ENCODE measurements at places on chromosomes 2 and 18.
A peak's percentile ranks its signal among the peaks of the same experiment; 100 is the strongest.

DNA sequence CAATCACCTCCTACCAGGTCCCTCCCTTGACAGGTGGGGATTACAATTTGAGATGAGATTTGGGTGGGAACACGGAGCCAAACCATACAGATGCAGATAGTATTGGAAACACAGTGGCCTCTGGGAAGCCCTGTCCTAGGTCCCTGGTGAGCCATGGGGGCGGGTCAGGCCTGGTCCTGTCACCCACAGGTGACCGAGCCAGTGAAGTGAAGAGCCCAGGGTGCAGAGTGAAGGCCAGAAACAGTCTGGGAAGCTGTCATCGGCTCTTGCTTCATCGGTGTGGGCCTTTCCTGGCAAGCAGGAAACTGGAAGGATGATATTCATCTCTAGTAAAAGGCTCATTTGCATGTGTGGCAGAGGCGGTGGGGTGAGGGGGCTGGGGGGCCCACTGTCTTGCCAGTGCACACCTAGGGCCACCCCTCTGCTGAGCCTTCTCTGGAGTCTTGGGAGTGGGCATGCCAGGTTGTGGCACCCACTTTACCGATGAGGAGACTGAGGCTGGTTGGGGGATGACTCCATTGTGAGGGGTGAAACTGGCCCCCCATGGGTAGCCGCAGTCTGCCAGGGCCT lies 290.6 kb downstream of the NDUFA10 start:
- DNase-seq, result no peak

- no peak for DNase-seq
Measured at GRCh38 chr2:240593026-240593702, 6.6 kb downstream of the CAPN10 start.

DNA sequence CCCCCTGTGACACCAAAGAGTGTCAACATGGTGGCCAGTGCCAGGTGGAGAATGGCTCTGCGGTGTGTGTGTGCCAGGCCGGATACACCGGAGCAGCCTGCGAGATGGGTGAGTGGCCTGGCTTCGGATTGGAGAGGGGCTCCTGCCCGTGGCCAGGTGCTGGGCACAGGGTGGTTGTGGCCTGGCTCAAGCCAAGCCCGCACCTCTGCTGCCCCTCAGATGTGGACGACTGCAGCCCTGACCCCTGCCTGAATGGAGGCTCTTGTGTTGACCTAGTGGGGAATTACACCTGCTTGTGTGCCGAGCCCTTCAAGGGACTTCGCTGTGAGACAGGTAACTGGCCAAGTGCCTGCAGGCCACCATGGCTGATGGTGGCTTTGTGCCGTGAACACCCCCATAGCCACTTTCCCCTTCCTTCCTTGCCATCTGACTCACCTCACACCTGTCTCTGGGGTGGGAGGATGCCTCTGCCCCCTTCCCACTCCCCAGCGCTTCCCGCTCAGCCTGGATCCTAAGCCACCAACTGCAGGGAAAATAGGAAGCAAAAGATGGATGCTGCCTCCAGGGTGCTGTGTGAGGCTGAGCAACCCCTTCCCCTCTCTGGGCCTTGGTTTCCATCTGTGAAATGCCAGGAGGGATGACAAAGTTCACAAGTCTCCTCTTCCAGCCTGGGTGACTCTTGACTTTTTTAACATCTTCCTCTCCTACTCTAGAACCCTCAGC lies 41.8 kb downstream of the SNED1 start:
- DNase-seq, result no peak

GRCh38 chr18:34648269-34648985 lies 61.7 kb upstream of the DTNA start:
- no peak for DNase-seq

GRCh38 chr2:201348758-201349157 lies 8.4 kb downstream of the FLACC1 start:
- DNase-seq, result no peak

DNA sequence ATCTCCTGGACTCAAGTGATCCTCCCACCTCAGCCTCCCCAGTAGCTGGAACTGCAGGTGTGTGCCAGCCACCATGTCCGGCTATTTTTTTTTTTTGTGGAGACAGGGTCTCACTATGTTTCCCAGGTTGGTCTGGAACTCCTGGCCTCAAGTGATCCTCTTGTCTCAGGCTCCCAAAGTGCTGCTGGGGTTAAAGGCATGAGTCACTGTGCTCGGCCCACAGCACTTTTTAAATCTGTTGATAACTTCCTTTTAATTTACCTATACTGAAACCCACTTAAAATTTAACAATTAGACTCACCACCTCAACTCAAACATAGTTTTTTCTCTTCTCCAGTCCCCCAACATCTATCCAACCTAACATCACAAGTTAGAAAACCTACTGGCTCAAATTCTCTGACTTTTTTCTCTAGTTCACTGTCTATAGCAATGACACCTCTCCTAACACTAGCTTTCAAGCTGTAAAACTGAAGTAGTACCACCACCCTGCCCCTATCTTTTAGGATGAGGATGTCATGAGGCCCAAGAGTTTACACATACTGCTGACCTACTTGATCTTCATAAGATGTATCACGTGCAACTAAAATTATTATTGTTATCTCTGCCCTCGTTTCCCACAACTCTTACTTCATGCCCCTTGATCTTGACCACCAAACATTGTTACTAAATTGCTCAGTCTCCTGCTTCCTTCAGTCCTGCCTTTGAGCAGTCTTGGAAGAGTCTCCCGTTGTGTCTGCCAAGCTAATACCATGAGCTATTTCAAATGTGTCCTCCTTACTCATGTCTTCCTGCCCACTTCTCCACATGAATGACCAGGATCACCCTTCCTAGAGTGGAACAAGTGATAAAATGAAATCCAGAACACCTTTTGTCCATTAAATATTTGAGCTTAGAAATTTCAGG lies 142.3 kb upstream of the ZFP36L2 start:
- no peak for DNase-seq

DNA sequence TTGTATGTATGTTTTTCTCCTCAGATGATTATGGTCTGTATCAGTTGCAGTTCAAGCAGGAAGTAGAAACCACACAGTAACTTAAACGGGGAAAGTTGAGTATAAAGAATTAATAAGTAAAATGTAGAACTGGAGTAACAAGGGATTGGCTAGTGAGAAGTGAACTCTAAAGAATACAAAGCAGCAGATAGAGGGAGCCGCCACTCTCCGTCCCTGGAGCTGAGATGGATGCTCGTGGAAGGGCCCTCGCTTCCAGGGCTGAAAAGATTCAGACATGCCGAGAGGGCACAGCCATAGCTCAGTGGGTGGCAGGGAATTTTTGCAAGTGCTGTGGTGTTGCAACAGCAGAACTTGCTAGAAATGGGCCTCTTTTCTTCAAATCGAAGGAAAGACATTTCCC lies 155.8 kb downstream of the COL6A3 start:
- DNase-seq, result peak; percentile 67

GRCh38 chr2:217222309-217222910 lies 362.5 kb upstream of the TNP1 start:
- peak; percentile 84 for DNase-seq

GRCh38 chr18:79628416-79629248 lies 51.0 kb upstream of the CTDP1 start:
- no peak for DNase-seq

- DNase-seq, result no peak
Measured at GRCh38 chr2:96345438-96345837, 9.9 kb downstream of the NCAPH start.

GRCh38 chr18:3251249-3251962 lies 3.8 kb downstream of the MYL12A start:
- no peak for DNase-seq

- DNase-seq, result peak; percentile 72
Measured at GRCh38 chr2:85999061-85999831, 106.4 kb downstream of the POLR1A start.

- no peak for DNase-seq
Measured at GRCh38 chr2:186713691-186714090, 19.8 kb downstream of the FAM171B start.

DNA sequence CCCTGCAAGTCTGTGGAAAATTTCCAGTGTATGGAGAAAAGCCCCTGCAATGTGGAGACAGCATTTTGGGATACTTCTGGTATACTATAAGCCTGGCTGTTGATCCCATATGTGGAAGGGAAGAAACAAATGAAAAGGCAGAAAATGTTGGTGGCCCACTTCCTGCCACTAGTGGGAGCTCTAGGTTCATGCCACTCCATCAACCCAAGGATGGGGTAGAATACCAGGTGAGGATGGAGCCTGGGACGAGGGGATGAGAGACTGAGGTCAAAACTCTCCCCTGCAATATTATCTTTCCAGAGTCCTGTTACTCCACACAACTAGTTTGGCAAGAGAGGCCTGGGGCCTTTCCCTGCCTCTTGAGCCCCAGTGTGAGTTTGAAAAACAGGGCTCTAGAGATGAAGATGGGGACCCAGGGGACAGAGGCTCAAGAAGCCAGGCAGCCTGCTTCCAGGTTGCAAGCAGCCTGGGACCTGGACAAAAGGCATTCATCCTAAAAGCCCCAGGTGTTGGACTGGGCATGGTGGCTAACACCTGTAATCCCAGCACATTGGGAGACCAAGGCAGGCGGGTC lies 31.9 kb downstream of the BMP10 start:
- DNase-seq, result no peak

- peak; percentile 90 for DNase-seq
Measured at GRCh38 chr18:26226229-26227050, at the start of gene TAF4B. TSS of gene TAF4B (plus strand) at chr18:26226445. CDS start at chr18:26226934, 489 bp downstream.

DNA sequence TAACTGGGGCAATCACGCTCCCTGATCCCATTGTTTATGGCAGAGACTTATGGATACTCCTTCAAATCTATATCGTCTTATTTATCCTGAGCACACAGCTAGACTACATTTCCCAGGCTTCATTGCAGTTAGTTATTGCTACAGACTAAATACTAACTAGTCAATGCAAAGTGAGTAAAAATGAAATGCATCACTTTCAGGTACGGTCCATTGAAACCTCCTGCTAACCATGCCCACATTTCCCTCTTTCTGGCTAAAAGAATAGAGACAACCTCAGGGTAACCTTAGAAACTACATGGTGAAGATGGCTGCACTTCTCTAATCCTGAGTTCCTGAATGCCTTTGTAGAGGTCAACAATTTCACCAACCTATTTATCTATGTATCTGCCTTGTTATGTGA lies 437.4 kb downstream of the EPHA4 start:
- DNase-seq, result no peak

DNA sequence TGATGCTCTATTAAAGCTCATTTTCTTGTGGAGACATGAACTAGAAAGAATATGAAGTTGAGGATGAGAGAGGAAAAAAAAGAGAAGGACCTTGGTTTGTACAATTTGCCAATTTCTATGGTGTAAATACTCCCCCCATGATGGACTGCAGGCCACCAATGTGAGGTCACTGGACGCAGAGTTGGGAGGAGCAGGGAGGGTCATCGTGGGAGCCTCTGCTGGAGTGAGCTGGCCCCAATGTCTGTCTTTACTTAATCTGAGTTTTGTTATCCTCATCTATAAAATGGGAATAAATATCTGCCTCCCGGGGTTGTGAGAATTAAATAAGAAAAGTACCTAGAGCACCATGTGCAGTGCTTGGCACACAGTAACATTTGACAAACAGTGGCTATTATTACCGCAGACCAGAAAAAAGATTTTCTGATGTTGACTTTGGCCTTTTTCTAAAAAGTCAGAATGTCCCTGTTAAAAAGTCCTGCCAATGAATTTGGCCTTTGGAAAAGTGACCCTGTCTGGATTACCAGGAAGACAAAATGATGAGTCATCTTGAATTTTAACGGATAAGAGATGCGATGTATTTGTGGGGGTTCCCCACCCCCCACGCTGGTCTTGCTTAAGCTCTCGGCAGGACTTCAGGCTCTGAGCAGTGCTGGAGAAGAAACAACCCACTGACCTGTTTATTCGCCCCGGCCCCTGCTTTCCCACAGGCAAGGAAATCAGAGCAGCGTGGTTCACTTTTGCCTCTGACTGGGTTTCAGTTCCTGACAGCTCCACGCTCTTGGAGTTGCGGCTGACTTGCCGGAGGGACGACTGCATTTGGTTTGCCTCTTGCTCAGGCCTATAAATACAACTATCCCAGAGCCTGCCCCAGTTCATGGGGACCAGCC lies 50.3 kb upstream of the FOSL2 start:
- DNase-seq, result peak; percentile 41

DNA sequence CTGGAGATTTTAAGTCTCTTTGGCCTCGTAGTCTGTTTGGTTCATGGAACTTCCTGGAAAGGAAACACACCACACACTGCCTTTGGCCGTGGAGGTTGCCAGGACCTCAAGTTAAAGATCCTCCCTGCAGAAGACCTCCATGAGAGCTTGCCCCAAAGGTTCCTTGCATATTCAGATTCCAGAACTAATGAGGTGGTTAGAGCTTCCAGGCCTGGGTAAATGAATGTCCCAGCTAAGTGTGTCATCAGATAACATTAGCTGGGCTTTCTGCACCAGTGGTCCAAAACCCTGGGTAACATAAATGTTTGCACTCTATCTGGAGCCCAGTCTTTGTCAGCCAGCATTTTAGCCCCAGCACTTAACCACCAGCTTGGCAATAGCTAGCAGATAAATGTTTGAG lies 122.1 kb upstream of the EML6 start:
- no peak for DNase-seq

- no peak for DNase-seq
Measured at GRCh38 chr2:173130496-173131465, 55.1 kb downstream of the MAP3K20 start.

GRCh38 chr2:187593098-187593497 lies 38.9 kb upstream of the TFPI start:
- DNase-seq, result no peak

GRCh38 chr2:241612156-241613016 lies 24.6 kb downstream of the THAP4 start:
- DNase-seq, result no peak

DNA sequence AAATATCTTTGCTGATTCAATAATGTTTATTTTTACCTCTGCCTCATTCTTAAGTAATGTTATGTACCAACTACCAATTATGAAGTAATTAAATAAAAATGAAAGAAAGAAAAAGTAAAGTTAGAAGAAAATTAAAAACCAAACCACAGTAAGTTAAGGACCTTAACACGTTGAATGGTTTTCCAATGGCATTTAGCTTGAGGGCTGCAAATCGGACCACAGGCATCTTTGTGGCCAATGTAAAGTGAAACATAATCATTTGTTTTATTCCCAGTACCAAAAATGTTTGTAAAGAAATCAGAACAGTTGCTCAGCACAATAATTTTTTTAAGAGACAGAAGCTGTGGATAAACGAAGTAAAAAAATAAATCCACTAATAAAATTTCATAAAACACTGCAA lies 1455.5 kb upstream of the ZEB2 start:
- DNase-seq, result no peak

DNA sequence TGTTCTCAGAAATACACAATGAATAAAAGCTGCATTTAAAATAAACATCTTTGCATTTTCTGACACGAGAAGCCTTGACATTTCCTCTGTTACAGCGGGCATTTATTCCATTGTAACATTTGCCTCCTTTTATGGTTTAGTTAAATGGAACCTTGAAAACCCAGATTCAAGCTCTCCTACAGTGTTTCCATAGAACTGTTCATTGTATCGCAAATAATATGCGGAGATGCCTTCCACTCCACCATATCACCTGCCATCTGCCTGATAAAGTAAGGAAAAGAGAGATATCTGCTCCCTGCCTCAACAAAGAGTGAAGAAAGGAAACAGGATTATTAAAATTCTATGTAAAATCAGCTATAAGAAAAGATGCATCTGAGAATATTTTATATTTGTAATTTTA lies 69.8 kb downstream of the CDH19 start:
- DNase-seq, result no peak

GRCh38 chr18:11664286-11664685 lies 24.8 kb upstream of the GNAL start:
- no peak for DNase-seq

- no peak for DNase-seq
Measured at GRCh38 chr18:54117853-54118773, 106.4 kb downstream of the MBD2 start.

- peak; percentile 76 for DNase-seq
Measured at GRCh38 chr2:101463911-101464641, 10.8 kb downstream of the RFX8 start.
